ENCODE measurements at places on chromosomes 2 and 18. TPM values are rescaled to one million over a fixed set of nuclear protein-coding genes. Genes with fewer than 3 reads are reported as not detected.

GRCh38 chr2:44758591-44758990, 182.9 kb upstream of the SIX3 start:
- no peak for DNase-seq

GRCh38 chr2:202035089-202035940, 1.7 kb downstream of the FZD7 start:
- peak; percentile 66 for DNase-seq

RESP18 gene
- total RNA-seq, result not detected

DNA sequence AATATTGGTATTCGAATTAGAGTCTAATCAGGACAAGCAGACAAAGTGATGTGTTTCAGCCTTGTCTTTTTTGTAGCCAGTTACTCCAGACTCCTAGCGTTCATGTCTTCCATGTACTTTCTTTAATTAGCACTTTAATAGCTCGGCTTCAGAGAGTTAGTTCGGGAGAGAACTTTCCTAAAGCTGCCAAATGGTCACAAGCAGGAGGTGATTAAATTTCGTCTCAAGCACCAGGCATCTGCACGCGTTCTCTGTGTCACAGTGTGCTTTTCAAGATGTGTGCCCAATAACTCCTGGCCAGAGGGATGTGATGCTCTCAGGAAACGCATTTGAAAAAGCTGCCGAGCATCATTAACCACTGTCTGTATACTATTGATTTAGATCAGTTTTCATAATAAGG, 790.8 kb downstream of the SOCS6 start:
- no peak for DNase-seq

DNA sequence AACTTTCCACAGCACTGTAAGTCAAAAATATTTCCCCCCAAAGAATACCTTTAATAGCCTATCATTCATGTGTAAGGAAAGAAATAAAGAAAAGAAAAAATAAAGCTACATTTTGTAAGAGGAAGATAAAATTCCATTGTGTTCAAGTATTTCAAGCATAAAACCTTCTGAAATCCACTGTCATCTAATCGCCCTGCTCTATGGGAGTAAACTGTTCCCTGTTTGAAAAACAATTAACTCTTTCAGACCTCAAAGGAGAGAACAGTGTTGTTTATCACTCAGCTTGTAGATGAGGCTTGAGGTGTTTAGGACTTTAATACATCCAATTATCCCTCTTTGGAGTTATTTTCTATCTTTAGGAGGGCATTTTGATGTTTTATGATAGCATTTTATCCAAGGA, 112.2 kb upstream of the REG3G start:
- DNase-seq, result no peak

- DNase-seq, result no peak
These were observed 31.8 kb downstream of the BCL2 start for GRCh38 chr18:63287691-63288220.

KCNE4 gene
- total RNA-seq, result 5.8 TPM

SYT4 gene
- total RNA-seq, result 0.38 TPM

NGEF gene
- total RNA-seq, result 38.0 TPM

KLHL14 gene
- total RNA-seq, result 0.32 TPM

DNA sequence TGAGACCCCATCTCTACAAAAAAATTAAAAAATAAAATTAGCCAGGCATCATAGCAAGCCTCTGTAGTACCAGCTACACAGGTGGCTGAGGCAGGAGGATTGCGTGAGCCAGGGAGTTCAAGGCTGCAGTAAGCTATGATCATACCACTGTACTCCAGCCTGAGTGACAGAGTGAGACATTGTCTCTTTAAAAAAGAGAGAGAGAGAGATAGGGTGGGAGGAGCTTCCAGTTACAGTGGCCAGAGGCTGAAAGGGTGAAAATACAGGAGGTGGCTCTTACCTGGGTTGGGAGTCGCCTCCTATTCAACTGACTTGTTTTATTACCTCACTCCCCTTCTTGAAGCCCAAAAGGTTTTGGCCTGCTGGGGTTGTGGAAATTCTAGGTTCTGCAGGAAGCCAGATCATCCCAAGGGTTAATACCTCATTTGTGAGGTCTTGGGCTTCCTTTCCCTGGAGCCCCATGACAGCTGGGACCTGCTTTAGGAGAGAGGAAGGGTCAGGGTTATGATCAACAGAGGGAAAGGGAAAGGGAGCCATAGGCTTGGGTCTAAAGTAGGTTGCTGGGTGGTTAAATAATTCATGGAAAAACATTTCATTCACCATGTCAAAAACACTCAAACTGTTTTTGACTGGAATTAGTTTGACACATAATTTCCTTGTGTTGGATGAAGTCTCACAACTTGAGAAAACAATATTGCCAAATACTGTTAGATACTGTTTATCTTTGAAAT, 17.4 kb downstream of the DYNC2LI1 start:
- DNase-seq, result no peak

POU3F3 gene
- 1.4 TPM for total RNA-seq

DNAJC5G gene
- not detected for total RNA-seq

DNA sequence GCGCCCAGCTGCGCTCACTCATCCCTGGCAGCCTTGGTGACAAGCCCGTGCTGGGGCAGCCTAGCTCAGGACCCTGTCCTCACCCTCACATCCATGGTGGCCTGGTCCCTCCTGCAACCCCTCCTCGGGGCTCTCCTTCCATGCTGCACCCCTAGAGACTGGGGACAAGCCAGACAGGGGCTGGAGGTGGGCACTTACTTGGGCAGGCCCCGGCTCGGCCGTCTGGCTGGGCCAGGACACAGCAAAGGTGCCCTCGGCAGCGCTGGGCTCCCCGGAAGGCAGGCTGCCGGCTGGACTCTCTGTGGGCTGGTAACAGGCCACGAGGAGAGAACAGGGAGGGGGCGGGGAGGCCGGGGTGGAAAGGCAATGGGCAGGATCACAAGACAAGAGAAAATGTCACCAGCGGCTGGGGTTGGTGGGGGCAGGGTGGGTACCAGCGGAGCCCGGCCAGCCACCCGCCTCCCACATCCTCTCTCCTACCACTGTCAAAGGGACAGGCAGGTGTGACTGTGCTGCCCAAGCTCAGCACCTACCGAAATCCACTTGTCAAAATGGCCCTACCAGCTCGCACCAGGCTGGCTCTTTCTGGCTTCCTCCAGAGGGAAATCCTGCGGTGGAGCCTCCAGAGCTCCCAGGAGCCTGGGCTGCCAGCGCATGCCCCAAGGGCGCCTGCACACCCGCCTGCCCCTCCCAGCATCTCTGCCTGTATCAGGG, 54.7 kb downstream of the BIN1 start:
- no peak for DNase-seq

ASXL3 gene
- total RNA-seq, result 2.4 TPM

HOXD12 gene
- total RNA-seq, result not detected

SCN7A gene
- 1.6 TPM for total RNA-seq

PAIP2B gene
- total RNA-seq, result 6.5 TPM

- DNase-seq, result no peak
These were observed 244.3 kb downstream of the FAM210A start for GRCh38 chr18:13481820-13482617.

HOXD9 gene
- 2.1 TPM for total RNA-seq

STK16 gene
- 37.3 TPM for total RNA-seq

DNA sequence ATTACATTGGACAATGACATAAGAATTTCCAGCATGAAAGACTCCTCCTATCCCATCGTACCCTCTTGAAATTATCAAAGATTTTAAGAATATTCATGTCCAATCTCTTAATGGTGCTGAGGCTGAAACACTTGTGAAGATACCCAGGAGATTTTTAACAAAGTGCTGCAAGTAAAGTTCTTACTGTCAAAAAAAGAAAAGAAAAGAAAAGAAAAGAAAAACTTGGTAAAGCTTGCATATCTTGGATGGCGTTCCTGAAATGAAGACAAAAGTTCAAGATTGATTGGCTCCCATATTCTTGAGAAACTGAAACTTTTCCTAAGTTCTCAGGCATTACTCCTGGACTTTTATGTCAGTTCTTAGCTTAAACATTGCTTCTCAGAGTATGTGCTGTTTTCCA, 1010.5 kb upstream of the PIK3C3 start:
- DNase-seq, result no peak

DNA sequence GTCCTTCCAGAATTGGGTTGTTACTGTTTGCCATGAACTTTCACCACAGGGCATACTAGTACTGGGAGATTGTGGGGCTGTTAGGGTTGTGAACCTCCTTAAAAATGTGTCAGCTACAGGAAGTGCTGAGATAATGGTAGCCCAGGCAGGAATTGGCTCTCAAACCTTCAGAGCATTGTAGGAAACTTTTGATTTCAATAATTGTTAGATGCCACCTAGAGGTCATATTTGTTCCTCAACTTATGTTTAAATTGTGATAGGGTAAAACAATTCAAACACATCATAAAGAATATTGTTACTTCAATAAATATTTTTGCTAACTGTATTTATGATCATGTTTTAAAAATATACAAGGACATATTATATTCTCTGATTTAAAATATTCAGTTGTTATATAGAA, 594.6 kb downstream of the ADCYAP1 start:
- no peak for DNase-seq

- DNase-seq, result no peak
These were observed 637.8 kb upstream of the CHAC2 start for GRCh38 chr2:53129851-53130250.

DNA sequence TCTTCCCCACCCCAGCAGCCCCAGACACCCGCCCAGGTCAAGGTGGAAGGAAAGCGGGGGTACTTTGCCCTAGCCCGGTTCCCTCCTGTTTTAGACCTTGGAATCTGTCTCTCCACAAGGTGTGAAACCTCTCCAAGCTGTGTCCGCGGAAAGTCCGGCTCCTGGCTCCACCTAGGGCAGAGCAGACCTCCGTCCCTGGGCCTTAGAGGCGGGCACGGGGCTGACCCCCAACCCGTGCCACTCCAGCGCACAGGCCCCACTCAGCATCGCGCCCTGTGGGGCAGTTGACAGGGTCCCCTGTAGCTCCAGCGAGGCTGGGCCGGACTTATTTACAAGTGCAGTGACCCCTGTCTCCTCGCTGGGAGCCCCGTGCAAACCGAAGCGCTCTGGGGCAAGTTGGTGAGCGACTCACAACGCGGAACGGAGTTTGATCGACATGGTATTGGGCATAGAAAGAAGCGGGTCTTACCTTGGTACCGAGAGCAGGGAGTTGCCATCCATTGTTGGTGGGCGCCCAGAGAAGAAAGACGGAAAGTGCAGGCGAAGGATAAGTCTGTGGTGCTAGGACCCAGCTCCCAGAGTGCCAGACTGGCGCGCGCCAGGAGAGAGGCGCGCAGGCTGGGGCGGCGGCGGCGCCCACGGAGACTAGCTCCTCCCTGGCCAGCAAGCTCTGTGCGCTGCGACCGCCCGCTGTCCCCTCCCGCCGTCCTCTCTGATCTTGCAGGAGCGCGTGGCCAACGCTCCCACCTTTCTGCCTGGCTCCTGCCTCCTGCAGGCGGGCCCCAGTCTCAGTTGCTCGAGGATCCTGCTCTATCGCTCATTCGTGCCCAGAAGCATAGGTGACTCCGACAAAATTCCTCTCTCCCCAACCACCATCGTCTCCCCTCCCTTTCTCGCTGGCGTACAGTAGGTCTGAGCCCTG, at the start of gene SPHKAP:
Gene SPHKAP, minus strand, starts transcription at position 590 of the 922 bp plus-strand sequence. Its CDS starts 89 bp downstream, at position 501.
- DNase-seq, result no peak

POMC gene
- 1.8 TPM for total RNA-seq

DNA sequence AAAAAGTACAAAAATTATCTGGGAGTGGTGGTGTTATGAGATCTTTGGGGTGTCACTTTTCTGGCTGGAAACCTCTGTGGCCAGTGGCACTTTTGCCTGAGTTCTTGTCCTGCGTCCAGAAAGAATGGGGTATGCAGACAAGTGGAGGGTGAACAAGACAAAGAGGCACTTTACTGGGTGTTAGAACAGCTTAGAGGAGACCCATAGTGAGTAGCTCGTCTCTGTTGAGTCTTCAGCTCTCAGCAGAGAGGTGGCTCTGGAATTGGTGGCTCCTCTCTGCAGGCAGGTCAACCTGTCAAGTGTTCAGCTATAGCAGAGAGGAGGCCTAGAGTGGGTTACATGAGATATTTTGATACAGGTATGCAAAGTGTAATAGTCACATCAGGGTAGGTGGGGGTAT, 26.1 kb downstream of the CRYGD start:
- no peak for DNase-seq

DNA sequence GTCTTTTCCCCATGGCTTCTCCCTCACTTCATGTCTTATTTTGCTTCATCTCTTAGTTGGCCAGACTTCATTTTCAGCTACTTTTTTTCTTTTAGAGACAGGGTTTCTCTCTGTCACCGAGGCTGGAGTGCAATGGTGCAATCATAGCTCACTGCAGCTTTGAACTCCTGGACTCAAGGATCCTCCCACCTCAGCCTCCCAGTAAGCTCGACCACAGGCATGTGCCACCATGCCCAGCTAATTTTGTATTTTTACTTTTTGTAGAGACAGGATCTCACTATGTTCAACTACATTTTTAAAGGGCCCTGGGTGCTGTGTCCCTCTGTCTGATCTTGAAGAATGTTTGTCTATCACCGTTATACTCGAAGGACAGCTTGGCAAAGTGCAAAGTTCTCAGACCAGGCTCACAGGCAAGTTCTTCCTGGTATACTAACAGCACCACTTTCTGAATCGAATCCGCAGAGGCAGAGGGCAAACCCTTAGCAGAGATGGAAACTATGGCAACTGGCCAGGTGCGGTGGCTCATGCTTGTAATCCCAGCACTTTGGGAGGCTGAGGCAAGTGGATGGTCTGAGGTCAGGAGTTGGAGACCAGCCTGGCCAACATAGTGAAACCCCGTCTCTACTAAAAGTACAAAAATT, 60.9 kb downstream of the SOWAHC start:
- peak; percentile 78 for DNase-seq

GRCh38 chr2:189444322-189444721, 3.0 kb downstream of the WDR75 start:
- DNase-seq, result no peak

CD8A gene
- total RNA-seq, result 9.1 TPM

UGT1A9 gene
- total RNA-seq, result 4.0 TPM

HRH4 gene
- 0.29 TPM for total RNA-seq

DLGAP1 gene
- 0.46 TPM for total RNA-seq

CYP1B1 gene
- 15.0 TPM for total RNA-seq

RSAD2 gene
- total RNA-seq, result 35.0 TPM

DNA sequence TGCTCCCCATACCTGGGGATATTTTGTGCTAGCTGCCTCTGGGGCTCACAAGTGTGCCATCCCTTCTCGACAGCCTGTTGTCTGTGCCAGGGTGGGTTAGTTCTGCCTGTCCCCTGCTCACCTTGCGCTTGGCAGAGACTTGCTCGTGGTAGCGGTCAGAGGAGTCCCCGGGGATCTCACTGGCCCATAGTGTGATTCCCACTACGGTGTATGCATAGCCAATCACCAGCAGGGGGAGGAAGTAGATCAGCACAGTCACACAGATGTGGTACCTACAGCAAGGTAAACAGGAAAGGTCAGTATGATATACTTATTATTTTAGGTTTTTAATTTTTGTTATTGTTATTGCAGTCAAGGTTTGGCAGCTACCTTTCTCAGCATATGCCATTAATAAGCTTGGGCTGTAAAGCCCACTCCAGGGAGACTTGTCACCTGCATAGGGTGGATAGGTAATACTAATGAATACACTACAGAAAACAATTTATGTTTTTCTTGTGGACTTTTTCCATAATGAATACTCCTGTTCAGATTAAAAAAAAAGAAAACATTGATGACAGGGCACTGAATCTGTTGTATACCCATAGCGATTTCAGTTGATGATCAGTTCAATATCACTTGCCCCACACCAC, 95.2 kb downstream of the POLE4 start:
- DNase-seq, result no peak

- no peak for DNase-seq
These were observed 73.9 kb downstream of the LBH start for GRCh38 chr2:30305235-30305634.

All from mucosa of descending colon (tissue), 3 donors.